Psoas muscle (tissue), 8 donors: ENCODE measurements at places on chromosomes 13 and 19. TPM values are rescaled to one million over a fixed set of nuclear protein-coding genes. Genes with fewer than 3 reads are reported as not detected.

Gene MBD3L2
- total RNA-seq: not detected

Gene KIR3DL1
- not detected for total RNA-seq

Gene DENND1C
- 0.92 TPM for total RNA-seq

Gene CEACAM20
- total RNA-seq: not detected

Gene CGB3
- total RNA-seq: not detected

Gene RTBDN
- total RNA-seq: not detected

Gene MUC16
- total RNA-seq: under 0.01 TPM

Gene DZIP1
- total RNA-seq: 2.9 TPM

Gene C19orf73
- total RNA-seq: 1.6 TPM
